IMR-90 (cell line): ENCODE measurements at places on chromosomes 3 and 15.

DNA sequence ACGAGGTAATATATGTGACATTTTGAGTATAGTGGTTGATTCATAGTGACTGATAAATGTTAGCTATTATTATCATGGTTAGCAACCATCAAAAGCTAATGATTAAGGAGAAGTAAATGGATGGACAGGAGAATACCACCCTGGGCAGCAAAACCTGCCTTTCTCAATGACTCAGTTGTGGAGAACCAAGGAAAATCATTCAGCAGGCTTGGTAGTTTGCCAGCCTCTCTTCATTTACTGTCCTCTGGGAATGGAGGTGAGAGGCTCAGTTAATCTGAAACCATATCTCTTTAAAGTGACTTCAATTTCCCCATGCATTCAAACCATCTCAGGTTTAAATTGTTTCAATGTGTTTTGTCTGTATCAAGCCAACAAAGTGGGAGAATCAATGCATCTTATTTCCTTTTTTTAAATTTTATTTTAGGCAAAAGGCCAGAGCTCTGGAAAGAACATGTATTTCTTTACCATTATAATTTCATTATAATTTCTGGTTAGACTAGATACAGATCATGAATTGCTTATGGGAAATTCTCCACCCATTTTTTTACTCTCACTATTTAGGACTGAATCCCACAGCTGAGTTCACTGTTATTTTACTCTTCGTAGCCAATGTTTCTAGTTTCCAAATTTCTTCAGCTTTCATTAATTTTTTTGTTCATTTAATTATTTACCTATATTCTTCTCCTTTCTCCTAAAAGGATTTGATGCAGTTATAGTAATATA, 2.7 kb downstream of the TM4SF18 start:
- no peak overlapping the region for H3K4me3 ChIP-seq
- DNase-seq = peak; percentile 31
- H3K27me3 ChIP-seq = no peaks in the 10 kb centered on the region
- no peak overlapping the region for H3K27ac ChIP-seq

- no peak overlapping the region for H3K4me3 ChIP-seq
- no peaks in the 10 kb centered on the region for H3K27me3 ChIP-seq
- no peak overlapping the region for H3K27ac ChIP-seq
- no peaks in the 10 kb centered on the region; the same call in 1 of the 2 replicates for H3K36me3 ChIP-seq
- 0 out of 2 replicates have a peak, but pooled peaks cover 1% of the 10 kb centered on the region for H3K4me1 ChIP-seq
- DNase-seq = no peak
These were observed 494 bp downstream of the GCSAM start for GRCh38 chr3:112132554-112132953.

DNA sequence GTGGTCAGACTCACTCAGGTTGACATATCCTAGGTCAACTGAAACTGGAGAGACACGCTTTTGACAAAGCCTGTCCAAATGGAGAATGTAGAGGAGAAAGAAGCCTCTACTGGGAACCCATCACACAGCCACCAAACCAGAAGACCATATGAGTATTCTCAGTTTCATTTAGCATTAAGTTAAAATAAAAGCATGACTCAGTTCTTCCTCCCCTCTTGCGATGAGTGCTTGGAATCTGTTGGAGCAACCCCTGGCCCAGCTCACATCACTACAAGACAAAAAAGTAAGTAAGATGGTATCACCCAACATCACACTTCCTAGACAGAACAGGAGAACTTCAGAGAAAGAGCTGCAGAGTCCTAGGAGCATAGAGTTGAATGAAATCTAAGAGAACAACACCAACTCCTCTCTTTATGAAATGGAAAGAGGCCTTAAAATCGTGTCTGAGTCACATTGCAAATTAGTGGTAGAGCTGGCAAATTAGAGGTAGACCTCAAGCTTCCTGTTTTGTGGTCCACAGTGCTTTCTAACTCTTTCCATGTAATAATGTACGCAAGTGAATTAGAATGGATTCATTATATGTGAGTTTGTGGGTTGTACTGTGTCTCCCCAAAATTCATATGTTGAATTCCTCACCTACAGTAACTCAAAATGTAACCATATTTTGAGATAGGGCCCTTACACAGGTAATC, 51.2 kb downstream of the FGF12 start:
- H3K27me3 ChIP-seq = no peaks in the 10 kb centered on the region
- no peaks in the 10 kb centered on the region for H3K4me1 ChIP-seq
- no peak overlapping the region for H3K4me3 ChIP-seq
- H3K36me3 ChIP-seq = no peaks in the 10 kb centered on the region
- no peak for DNase-seq
- H3K27ac ChIP-seq = no peak overlapping the region

DNA sequence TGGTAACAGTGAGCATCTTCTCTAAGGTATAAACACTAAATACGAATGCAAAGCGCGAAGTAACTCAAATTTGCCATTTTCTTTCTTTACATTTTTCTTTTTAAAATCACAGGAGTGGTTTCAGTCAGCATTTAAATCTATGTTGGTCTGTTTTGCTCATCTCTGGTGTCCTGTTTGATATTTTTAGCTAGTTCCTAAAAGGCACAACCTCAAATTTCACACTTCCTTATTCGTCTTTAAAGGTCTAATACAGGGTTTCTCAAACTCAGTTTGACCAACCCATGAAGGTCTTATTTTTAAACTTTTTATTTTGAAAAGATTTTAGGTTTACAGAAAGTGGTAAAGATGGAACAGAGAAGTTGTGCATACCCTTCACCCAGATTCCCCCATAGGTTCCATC, 201.1 kb downstream of the MAGI1 start:
- no peaks in the 10 kb centered on the region for H3K27me3 ChIP-seq
- no peak overlapping the region for H3K4me3 ChIP-seq
- H3K27ac ChIP-seq = no peak overlapping the region
- H3K4me1 ChIP-seq = peaks cover 6% of the 10 kb centered on the region; the same call in 1 of the 2 replicates
- DNase-seq = no peak
- H3K36me3 ChIP-seq = no peaks in the 10 kb centered on the region

DNA sequence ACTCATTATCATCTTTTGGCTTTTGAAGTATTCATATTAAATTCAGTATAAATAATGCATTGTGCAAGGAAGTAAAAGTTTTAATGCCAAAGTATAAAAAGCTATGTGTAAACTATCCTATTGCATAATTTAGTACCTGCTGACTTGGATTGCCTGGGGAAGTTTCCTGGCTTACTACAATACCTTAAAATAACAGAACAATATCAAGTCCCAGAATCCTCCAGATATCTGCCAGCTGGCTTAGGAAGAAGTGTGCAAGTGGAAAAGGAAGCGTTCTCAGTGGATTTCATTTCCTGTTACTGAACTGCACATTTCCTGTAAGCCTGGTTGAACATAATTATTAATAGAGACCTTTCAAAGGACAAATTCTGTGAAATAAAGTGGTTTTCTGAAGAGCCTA, 236.7 kb downstream of the ADAMTSL3 start:
- no peak for DNase-seq
- H3K4me3 ChIP-seq = no peak overlapping the region
- H3K36me3 ChIP-seq = no peaks in the 10 kb centered on the region
